Neuronal stem cell (in vitro differentiated cells): ENCODE measurements at places on chromosomes 2 and 18.

- no peak for DNase-seq
Observed at GRCh38 chr2:176085861-176086771, 2.4 kb upstream of the EVX2 start.

- no peak for DNase-seq
Observed at GRCh38 chr2:210366675-210367080, 51.7 kb upstream of the MYL1 start.

DNA sequence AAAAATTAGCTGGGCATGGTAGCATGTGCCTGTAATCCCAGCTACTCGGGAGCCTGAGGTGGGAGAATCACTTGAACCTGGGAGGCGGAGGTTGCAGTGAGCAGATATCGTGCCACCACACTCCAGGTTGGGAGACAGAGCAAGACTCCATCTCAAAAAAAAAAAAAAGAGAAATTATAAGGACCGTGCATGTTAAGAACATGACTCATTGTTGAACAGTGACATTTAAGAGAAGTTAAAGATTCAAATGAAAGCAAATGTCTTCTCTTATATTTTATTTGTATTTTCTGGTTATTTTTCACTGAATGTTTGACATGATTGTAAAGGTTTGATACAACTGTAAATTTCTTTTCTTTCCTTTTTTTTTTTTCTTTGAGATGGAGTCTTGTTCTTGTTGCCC is 69.6 kb downstream of the APLF start:
- DNase-seq: no peak

DNA sequence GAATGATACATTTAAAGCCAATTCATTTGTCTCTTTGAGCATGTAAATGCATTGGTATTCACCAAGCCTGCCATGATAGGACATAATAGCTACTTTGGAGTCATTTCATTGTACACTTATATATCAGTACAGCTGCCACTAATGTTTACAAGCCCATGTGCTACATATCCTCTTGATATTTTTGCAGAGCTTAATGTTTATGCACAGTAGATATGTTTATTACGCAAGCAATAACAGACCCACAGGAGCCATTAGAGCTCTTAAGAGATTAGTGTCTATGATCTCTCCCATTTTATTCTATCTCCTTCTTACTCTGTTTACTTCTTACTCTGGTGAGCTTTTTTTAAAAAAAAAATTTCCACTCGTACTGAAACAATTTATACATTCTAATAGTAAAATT is 1132.1 kb upstream of the ZEB2 start:
- no peak for DNase-seq
